ENCODE measurements at places on chromosomes 7 and 10.

- DNase-seq: no peak
Observed at GRCh38 chr10:119302172-119302571, 94.8 kb downstream of the GRK5 start.

GRCh38 chr10:91415816-91416215 lies 5.7 kb downstream of the HECTD2 start:
- no peak for DNase-seq

GRCh38 chr10:103040418-103040817 lies 122.3 kb downstream of the CNNM2 start:
- DNase-seq: no peak

- no peak for DNase-seq
Observed at GRCh38 chr7:71682841-71683781, 551.2 kb downstream of the GALNT17 start.

DNA sequence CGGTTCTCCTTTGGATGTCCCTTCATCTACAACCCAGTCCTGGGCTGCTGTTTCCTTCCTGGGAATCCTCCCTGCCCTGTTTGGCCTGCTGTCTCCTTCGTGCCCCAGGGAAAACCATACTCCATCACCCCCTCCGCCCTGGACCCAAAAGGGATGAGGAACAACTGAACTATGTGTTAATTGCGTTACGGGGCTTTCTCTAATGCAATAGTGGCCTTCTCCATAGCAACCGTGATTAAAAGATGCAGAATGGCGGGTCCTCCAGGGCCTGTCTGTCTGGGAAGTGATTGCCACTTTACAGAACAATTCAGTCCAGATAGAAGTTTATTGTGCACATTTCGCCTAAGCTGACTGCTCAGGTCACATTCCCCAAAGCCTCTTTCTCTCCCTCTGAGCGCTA lies 112.0 kb upstream of the FGFR2 start:
- no peak for DNase-seq

DNA sequence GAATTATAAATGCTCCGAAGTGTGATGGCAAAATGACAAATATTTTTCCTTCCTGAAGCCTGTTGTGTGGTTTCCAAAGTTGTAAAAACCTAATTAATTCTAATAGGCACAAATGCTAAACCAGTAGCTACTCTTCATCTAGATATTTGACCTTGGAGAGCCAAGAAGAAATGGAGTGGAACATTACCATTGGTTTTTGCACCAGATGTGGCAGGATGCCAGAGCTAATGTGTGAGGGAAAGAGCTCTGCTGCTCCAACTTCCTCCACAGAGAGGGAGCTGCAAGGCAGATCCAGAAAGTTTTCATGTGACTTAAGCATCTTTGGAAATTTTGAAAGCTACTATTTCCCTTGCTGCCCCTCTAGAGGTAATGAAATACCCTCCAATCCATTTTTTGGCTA lies 65.1 kb upstream of the HPS1 start:
- no peak for DNase-seq

- no peak for DNase-seq
Observed at GRCh38 chr7:70436790-70437350, 695.1 kb upstream of the GALNT17 start.

DNA sequence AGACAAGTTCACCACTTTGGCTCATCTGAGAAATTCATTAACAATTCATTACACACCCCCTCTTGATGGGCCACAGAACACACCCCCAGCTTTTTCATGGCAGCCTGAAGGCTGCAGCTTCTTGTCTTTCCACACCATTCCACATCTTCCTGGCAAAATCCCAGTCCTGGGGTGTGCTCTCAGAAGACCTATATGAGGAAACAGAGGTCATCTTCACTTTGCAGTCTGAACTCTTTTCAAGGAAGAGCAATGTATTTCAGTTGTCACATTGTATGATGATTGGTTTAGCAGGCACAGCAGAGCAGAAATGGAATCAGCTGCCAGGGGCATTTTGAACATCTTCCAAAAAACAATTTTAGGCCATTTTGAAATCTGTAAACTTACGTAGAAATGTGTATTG lies 7.8 kb upstream of the LRRC27 start:
- no peak for DNase-seq

DNA sequence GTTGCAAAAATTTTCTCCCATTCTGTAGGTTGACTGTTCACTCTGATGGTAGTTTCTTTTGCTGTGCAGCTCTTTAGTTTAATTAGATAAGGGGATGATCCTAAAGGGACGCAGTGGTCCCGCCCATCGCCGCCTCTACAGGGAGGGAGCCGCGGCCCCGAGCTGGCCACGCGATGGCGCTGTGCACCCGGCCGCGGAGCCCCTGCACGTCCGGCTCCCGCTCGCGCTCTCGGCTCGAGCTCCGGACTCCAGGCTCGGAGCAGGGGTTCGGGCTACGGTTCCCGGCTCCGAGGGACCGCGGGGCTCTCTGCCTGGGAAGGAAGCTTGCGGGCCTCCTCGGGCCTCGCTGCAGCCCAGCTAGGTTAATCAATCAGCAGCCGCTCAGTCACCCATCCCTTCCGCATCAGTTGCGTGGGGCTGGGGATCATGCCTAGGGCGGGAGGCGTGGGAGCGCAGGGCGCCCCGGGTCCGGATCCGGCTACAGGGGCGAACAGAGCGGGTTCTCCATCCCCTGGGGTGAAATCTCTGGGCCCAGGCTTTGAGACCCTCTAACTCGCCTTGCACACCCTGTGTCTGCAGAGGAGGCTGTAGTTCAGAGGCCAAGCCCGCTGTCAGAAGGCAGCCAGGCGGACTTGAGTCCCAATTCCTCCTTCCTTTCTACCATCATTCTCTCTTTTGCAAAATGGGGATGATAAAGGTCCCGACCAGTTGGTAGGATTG lies 97.9 kb downstream of the WDR11 start:
- DNase-seq: peak; percentile 66

- DNase-seq: no peak
Observed at GRCh38 chr7:55521917-55522902, 50.1 kb downstream of the VOPP1 start.

GRCh38 chr7:36916116-36916515 lies 191.8 kb upstream of the AOAH start:
- no peak for DNase-seq

- no peak for DNase-seq
Observed at GRCh38 chr10:115854740-115855435, 418.1 kb downstream of the GFRA1 start.

GRCh38 chr10:121425623-121426022 lies 172.6 kb downstream of the FGFR2 start:
- no peak for DNase-seq

DNA sequence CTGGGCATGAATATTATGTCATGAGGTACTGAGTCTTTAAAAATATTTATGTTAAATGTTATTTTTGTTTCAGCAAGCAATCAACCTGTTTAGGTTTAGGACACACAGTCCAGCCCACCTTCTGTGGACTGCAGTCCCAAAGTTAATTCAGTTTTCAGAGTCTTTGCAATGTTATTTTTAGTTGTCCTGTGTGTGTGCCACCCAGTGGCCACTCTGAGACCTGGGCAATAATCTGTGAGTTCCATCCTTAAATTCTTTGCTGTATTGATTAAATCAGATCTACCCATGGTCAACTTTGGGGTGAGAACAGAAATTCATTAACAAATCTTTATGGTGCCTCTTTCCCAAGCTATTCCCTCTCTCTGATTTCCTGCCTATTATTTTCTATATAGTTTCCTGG lies 415.1 kb downstream of the CCSER2 start:
- no peak for DNase-seq

DNA sequence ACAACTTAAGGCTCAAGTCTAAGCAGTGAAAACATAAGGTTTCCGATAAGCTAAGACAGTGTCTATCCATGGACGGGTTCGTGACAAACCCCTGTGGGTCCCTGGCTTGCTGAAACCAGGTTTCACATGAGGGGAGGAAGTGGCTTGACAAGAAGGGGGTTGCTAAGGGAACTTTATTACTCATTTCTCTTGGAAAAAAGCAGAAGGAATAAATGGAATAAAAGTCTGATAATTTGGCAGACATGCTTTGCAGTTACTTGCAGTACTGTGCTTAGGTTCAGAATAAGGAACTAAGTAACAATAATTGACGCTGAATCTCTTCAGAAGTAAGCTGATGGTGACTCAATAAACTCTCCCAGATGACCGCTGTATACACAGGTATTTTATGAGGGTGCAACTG lies 34.7 kb downstream of the RBM17 start:
- no peak for DNase-seq

- no peak for DNase-seq
Observed at GRCh38 chr7:111011520-111011919, 79.4 kb upstream of the LRRN3 start.

DNA sequence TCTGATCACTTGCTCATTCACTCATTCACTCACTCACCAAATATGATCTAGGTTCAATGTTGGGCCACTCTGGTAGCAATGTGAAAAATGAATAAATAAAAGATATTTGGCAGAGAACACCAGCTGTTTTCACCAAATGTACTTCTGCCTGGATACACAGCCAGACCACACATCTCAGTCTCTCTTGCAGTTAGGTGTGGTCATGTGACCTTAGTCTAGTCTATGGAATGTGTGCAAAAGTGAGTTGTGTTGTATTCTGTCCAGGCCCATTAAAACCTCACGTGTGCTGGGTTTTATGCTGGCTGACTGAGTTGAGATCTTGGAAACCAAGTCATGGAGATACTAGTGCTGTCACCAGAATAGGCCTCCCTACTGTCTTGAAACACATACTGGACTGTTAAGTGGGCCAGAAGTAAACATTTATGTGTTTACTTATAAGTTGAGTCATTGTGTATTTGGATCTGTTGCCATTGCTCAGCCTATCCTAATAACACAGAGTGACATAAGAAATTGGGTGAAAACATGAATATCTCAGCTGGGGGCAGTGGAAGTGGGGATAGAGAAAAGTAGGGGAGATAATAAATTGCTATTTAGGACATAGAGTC lies 145.5 kb downstream of the PTEN start:
- no peak for DNase-seq

DNA sequence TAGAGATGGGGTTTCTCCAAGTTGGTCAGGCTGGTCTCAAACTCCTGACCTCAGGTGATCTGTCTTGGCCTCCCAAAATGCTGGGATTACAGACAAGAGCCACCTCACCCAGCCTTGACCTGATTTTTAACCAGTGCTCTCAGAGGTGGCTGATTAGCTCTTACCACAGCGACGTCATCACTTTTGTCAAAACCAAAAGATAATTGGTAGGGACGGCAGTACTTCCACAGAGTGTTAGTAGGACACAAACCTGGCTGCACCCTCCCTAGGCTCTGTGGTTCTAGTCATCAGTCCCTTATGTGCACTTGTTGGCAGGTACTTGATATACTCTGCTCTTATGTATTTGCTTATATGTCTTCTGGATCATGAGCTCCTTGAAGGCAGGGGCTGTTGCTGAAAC lies 74.0 kb downstream of the GPR141 start:
- DNase-seq: no peak

- no peak for DNase-seq
Observed at GRCh38 chr7:85773116-85773728, 586.4 kb upstream of the SEMA3D start.

- no peak for DNase-seq
Observed at GRCh38 chr10:78176320-78177317, 143.0 kb downstream of the RPS24 start.

- DNase-seq: peak; percentile 6
Observed at GRCh38 chr7:90250601-90251303, 5.8 kb downstream of the CFAP69 start.

GRCh38 chr7:80918399-80918798 lies 452 bp downstream of the SEMA3C start:
- no peak for DNase-seq

DNA sequence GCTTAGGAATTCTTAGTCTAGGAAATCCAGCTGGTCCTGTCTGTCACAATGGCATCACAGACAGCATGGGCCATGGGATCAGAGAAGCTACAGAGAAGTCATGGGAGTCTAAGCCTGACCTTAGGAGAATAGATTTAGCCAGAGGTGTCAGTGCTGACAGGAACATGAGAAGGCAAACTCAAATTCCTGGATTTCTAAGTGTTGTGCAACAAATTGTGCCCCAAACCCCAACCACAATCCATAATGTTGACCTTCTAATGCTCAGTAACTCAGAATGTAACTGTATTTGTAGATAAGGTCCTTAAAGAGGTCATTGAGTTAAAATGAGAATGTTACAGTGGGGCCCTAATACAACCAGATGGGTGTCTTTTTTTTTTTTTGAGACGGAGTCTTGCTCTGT lies 95.9 kb upstream of the RHOBTB1 start:
- no peak for DNase-seq

DNA sequence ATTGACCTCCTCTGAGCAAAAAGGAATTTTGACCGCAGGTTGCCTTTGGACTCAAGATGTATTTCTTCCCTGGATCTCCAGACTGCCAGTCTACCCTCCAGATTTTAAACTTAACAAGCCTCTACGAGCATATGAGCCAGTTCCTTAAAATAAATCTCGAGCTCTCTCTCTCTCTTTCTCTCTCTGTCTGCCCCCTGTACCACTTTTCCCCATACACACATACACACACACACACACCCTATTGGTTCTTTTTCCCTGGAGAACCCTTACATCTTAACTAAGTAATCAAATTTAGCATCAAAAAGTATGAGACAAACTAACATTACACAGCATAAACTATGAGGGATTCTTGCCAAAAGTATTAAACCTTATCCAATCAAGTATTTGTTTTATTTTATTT lies 11.4 kb downstream of the BCAP29 start:
- DNase-seq: no peak

DNA sequence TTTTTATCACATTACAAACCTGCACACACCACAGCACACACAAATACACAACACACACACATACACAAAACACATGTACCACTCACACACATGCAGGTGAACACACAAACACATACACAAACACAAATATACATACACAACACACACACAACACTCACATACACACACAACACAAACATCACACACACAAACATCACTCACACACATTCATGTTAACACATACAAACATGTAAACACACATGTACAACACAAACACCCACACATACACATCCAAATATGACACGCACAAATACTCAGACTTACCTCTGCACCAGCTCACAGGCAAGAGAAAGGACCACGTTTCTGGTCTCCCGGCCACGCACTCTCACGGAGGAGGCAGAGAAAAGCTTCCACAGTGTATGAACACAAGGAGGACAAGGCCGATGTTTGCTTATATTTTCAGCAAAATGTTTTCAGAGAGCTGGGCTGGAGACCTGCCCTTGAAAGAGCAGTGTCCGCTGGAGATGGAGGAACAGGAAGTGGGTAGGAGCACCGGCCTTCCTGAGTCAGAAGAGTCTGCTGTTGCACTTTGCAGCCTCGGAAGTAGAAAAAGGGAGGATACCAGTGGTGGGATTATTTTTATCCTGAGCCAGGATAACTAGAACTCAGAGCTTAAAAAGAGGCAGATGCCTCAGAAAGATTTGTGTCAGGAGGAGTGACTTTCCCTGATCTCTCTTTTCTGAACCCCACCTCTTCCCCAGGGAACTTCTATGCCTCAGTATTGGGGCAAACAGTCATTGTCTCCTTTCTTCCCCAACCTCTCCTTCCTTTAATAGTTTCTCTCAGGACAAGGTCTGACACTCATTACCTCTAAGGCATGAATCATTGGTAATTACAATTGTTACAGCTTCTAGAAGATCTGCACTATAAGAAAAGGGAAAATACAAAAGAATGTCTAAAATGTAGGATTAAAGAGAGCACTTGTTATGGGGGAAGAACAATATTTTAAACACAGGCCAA lies at the start of gene GIMAP6:
Gene GIMAP6, minus strand, starts transcription at position 520 of the 999 bp plus-strand sequence. CDS start 2,243 bp downstream, outside the sequence.
- DNase-seq: peak; percentile 74

- no peak for DNase-seq
Observed at GRCh38 chr10:114576132-114576487, 82.0 kb downstream of the ABLIM1 start.

- no peak for DNase-seq
Observed at GRCh38 chr10:109070492-109070891, 852.8 kb downstream of the XPNPEP1 start.

GRCh38 chr7:128431221-128431620 lies 21.4 kb upstream of the IMPDH1 start:
- DNase-seq: no peak

GRCh38 chr10:75648854-75649253 lies 217.4 kb downstream of the LRMDA start:
- no peak for DNase-seq

All from endothelial cell of umbilical vein (primary cell).